ENCODE measurements at places on chromosomes 6 and 20. TPM values are rescaled to one million over a fixed set of nuclear protein-coding genes. Genes with fewer than 3 reads are reported as not detected.
A peak's percentile ranks its signal among the peaks of the same experiment; 100 is the strongest.

GRCh38 chr6:40253420-40253819 is 319.2 kb upstream of the MOCS1 start:
- no peaks in the 10 kb centered on the region for H3K4me1 ChIP-seq
- H3K4me3 ChIP-seq, result no peak overlapping the region
- H3K27ac ChIP-seq, result no peak overlapping the region
- DNase-seq, result no peak

DNA sequence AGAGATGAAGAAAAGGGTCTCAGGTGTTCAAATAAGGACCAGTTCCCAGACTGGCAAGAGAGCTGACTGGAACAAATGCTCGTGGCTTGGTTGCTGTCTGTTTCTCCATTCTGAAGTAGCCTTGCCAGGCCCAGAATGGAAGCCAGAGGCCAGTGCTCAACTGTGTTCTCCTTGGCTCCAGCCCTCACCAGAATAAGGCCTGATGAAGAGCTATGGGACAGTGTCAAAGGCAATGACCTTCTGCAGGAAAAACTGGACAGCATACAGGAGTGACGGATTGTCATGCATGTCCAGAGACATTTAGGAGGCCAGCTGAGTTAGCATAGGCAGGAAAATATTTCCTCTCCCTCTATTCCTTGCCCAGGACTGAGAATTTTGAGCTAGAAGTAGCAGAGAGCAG is 72.2 kb downstream of the HAO1 start:
- DNase-seq, result no peak
- no peak overlapping the region for H3K27ac ChIP-seq
- no peaks in the 10 kb centered on the region for H3K4me1 ChIP-seq
- no peaks in the 10 kb centered on the region for H3K36me3 ChIP-seq
- H3K27me3 ChIP-seq, result no peaks in the 10 kb centered on the region

DNA sequence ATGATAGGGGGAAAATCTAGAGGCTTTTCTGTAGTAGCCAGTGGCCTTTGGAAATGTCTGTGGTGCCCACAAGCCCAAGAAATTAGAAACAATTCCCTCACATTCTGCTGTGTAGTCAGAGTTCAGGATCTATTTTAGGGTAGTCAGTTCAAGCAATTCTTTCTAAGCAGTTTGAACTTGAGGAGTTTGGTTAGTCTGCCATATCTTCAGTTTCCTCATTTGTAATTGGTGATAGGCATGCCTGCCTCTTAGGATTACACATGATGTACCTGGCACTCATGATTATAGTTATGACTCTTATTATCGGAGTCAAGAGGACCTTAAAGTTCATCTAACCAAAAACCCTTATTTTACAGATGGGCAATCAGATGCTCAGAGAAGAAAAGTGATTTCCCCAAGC is 21.2 kb upstream of the MEP1A start:
- H3K36me3 ChIP-seq, result no peaks in the 10 kb centered on the region
- DNase-seq, result no peak
- H3K4me3 ChIP-seq, result no peak overlapping the region

GRCh38 chr6:107045826-107046675 is 18.1 kb downstream of the MTRES1 start:
- H3K4me1 ChIP-seq, result peaks cover 5% of the 10 kb centered on the region
- DNase-seq, result no peak
- no peak overlapping the region for H3K4me3 ChIP-seq
- H3K27ac ChIP-seq, result no peak overlapping the region
- no peaks in the 10 kb centered on the region for H3K36me3 ChIP-seq
- no peaks in the 10 kb centered on the region for H3K27me3 ChIP-seq

- H3K27me3 ChIP-seq, result no peaks in the 10 kb centered on the region
- peak; percentile 45 for DNase-seq
- H3K4me3 ChIP-seq, result no peak overlapping the region
- peaks cover 20% of the 10 kb centered on the region for H3K4me1 ChIP-seq
These were observed 38.0 kb upstream of the GMPR start for GRCh38 chr6:16200321-16200883.

DNA sequence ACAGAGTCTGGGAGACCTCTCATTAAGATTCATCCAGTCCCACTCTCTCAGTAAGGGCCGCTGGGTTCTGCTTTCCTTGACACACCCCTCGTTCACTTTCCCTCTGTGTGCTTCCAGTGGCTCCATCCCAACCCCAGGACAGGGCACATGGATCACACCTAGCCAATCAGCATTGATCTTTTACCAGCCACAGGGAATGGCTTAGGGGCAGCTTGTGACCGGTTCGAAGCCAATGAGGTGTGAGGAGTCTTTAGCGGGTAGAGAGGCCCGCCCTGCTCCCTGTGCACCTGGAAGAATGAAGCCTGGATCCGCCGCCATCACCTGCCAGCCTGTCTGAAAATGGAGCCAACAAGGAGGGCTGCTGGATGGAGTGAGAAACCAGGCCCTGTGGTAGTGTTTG is 35.2 kb upstream of the OVOL2 start:
- no peak overlapping the region for H3K27ac ChIP-seq
- H3K4me3 ChIP-seq, result no peak overlapping the region
- DNase-seq, result no peak
- no peaks in the 10 kb centered on the region for H3K27me3 ChIP-seq

GRCh38 chr20:4041748-4042411 is 26.5 kb upstream of the RNF24 start:
- H3K27me3 ChIP-seq, result no peaks in the 10 kb centered on the region
- H3K4me3 ChIP-seq, result no peak overlapping the region
- peak overlapping the region; percentile 94 for H3K27ac ChIP-seq
- peaks cover 20% of the 10 kb centered on the region for H3K4me1 ChIP-seq
- no peaks in the 10 kb centered on the region for H3K36me3 ChIP-seq

DNA sequence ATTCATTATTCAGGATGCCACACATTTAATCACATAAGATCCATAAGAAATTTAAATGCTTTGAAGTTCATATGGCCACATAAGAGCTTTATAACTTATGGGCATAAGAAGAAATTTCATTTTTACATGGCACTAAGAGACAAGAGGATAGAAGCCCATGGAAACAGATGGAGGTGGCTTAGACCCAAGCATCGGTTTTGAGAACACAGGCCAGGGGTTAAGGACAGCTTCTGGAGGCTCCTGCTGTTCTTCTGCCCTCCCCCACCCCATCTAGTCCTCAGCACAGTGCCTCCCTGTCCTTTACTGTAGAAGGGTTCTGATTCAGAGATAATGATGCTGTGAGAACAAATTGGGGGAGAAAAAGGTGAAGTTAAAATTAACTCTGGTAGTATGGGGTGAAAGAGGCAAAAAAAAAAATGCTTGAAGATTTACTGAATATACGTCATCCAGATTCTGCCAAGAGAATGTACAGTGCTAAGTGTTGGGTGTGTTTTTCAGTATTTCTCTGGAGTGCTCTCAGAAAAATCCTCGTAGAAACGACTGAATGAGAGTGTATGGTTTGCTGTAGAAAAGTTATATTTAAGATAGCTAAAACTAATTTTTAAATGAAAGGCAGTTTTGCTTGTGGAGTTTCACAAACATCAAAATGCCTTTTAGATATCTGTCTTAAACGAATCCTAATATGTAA is 539.7 kb downstream of the QKI start:
- H3K27me3 ChIP-seq, result no peaks in the 10 kb centered on the region
- no peak overlapping the region for H3K4me3 ChIP-seq
- DNase-seq, result no peak
- H3K4me1 ChIP-seq, result no peaks in the 10 kb centered on the region

DNA sequence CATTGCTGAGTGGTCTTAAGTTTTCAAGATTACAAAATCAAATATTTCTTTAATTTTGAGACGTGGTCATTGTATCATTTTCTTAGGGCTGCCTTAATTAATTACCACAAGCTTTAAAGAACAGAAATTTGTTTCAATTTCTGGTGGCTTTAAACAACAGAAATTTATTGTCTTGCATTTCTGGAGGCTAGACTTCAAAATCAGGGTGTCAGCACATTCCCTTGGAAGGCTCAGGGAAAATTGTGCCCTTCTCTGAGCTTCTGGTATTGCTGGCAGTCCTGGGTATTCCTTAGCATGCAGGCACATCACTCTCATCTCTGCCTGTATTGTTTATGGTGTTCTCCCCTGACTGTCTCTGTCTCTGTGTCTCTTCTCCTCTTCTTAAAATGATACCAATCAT is 76.0 kb upstream of the PCSK2 start:
- no peaks in the 10 kb centered on the region for H3K36me3 ChIP-seq
- no peaks in the 10 kb centered on the region for H3K4me1 ChIP-seq
- H3K27ac ChIP-seq, result no peak overlapping the region
- no peaks in the 10 kb centered on the region for H3K27me3 ChIP-seq
- DNase-seq, result no peak

GRCh38 chr20:43467589-43467988 is 9.9 kb downstream of the SRSF6 start:
- H3K36me3 ChIP-seq, result peaks cover 14% of the 10 kb centered on the region
- no peaks in the 10 kb centered on the region for H3K27me3 ChIP-seq
- no peaks in the 10 kb centered on the region for H3K4me1 ChIP-seq
- H3K27ac ChIP-seq, result no peak overlapping the region
- no peak overlapping the region for H3K4me3 ChIP-seq

DNA sequence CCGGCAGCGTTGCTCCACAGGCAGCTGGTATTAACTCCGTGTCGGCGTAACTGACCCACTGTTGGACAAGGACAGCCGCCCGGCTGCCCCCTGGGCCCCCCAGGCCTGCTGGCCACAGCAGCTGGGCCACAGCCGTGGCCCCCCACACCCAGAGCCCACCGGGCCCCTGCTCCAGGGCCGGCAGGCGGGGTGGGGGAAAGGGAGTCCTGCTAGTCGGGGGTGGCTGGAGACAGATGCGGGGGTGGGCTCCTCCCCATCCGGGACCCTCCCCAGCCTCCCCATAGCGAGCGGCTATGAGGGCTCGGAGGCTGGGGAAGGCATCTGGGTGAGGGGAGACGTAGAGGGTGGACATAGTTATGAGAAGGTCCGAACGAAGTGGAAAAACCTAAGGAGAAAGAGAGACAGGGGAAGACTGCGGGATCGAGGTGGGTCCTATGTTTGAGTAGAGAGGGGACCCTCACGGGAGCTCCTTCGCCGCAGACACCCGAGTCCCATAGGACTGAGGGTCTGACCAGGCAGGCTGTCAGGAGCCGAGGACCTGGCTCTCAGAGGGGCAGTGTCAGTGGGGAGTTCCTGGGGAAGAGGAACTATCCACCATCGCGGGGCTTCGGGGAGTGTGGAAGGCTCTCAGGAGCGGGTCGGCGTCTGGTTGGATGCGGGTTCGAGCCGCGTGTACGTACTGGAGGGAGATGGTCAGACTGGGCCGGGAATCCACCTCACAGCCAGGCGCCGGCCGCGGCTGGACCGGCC is 511 bp downstream of the VARS1 start:
- H3K4me3 ChIP-seq, result peak overlapping the region; percentile 80
- H3K27ac ChIP-seq, result peak overlapping the region; percentile 93
- H3K36me3 ChIP-seq, result no peaks in the 10 kb centered on the region
- no peak for DNase-seq

GRCh38 chr6:13870214-13870830 is 54.4 kb upstream of the RNF182 start:
- H3K27me3 ChIP-seq, result no peaks in the 10 kb centered on the region
- DNase-seq, result no peak
- H3K4me1 ChIP-seq, result peaks cover 9% of the 10 kb centered on the region
- H3K36me3 ChIP-seq, result no peaks in the 10 kb centered on the region

DNA sequence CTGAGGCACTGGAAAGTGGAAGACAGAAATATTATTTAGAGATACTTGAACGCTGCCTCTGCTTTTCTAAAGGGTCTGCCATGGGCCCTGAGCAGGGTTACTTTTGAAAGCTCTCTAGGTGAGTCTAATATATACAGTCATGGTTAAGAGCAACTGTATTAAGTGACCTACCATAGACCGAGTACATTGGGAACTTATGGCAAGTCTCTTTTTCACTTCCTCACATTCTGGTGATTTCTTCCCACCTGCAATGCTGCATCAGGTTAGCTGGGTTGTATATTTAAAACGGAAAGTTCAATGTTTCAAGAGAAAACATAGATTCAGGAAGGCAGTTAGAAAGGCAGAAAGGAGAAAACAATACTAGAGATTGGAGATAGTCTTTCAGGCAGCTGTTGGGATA is 154.7 kb downstream of the PHF3 start:
- H3K36me3 ChIP-seq, result no peaks in the 10 kb centered on the region
- no peak for DNase-seq
- no peaks in the 10 kb centered on the region for H3K4me1 ChIP-seq

DNA sequence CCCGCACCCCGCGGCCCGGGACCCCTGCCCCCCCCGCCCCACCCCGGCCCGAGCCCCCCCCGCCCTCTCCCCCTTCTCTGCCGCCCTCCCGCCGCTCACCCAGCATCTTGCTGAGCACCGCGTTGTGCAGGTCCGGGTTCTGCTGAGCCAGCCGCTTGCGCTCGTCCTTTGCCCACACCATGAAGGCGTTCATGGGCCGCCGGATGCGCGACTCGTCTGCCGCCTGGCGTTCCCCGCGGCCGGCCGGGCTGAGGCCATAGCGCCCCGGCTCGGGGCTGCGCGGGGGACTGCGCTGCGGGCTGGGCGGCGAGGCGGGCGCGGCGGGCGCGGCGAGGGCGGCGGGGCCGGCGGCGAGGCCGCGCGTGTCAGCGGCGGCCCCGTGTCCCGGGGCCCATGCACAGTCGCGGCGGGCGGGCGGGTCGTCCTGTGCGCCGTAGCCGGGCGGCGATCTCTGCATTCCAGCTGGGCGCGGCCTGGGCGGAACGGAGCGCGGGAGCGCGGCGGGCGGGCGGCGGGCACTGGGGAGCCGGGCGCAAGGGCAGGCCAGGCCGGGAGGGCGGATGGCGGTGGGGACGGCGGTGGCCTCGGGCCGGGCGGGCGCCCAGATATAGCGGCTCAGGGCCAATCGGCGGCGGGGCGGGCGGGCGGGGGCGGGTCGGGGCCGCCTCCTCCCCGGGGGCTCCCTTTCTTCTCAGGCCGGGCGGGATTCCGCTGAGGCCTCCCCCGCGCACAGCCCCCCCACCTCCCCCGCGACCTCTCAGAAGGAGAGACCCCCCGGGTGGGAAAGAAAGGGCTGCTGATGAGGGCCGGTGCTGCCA is at the start of gene SOX18:
Gene SOX18 (minus strand): TSS at position 580 of the 818 bp plus-strand sequence. CDS start 123 bp downstream, at position 457.
- DNase-seq, result peak; percentile 69
- no peak within 1 kb of the TSS for H3K4me3 ChIP-seq
- peaks cover 19% of the 10 kb centered on the region for H3K4me1 ChIP-seq
- no peak within 1 kb of the TSS for H3K27ac ChIP-seq

GRCh38 chr6:150567380-150567779 is 32.3 kb upstream of the PLEKHG1 start:
- H3K27me3 ChIP-seq, result no peaks in the 10 kb centered on the region
- no peak overlapping the region for H3K4me3 ChIP-seq
- peak overlapping the region; percentile 3 for H3K27ac ChIP-seq
- DNase-seq, result peak; percentile 63

HSPA1L gene
- 1.0 TPM for polyA plus RNA-seq

HLA-DRB5 gene
- 17.0 TPM for polyA plus RNA-seq

HLA-DPA1 gene
- polyA plus RNA-seq, result 4.7 TPM

OR14J1 gene
- polyA plus RNA-seq, result not detected

SIGLEC1 gene
- 0.62 TPM for polyA plus RNA-seq

SYTL3 gene
- polyA plus RNA-seq, result 1.5 TPM

GSTA3 gene
- polyA plus RNA-seq, result not detected

NINL gene
- 31.7 TPM for polyA plus RNA-seq

KCNB1 gene
- 1.0 TPM for polyA plus RNA-seq

ADGB gene
- polyA plus RNA-seq, result not detected

SLC39A7 gene
- polyA plus RNA-seq, result 46.4 TPM
